ENCODE measurements at places on chromosomes 5 and 9.

DNA sequence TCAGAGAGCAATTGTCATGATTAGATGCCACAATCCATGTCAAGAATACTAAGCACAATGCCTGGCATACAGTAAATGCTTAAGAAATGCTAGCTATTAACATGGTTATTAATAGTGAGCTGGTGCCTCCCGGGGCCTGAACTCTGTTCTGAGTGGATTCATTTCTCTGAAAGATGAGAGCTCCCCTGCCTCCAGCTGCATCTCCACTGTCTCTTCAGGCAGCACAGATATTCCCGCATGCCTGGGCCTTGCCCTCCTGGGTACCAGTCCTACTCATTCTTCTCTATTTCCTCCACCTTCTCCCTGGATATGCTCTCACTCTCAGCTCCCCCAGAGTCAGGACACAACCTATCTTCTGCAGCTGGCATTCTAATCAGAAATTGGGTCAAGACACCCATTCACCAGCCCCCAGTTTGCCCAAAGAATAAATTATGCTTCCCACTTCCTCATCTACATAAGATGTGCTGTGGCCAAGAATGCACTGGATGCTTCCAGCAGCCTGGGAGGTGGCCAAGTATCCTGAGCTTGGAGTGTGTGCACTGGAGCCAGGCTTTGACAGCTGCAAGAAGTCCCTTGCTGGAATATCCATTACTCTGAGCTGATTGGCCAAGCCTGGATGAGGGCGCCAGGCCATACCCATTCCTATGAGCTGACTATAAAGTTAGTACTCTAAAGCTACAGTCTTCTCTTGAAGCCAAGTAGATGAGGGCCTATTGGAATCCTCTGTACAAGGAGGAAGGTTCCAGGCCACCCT, 669.0 kb downstream of the ACTL7B start:
- DNase-seq, result peak; percentile 67

GRCh38 chr9:16794871-16795639, 75.4 kb downstream of the BNC2 start:
- peak; percentile 94 for DNase-seq

- DNase-seq, result no peak
Measured at GRCh38 chr5:166073901-166074581, 2217.4 kb upstream of the WWC1 start.

- peak; percentile 18 for DNase-seq
Measured at GRCh38 chr9:27590651-27591050, 17.4 kb upstream of the C9orf72 start.

DNA sequence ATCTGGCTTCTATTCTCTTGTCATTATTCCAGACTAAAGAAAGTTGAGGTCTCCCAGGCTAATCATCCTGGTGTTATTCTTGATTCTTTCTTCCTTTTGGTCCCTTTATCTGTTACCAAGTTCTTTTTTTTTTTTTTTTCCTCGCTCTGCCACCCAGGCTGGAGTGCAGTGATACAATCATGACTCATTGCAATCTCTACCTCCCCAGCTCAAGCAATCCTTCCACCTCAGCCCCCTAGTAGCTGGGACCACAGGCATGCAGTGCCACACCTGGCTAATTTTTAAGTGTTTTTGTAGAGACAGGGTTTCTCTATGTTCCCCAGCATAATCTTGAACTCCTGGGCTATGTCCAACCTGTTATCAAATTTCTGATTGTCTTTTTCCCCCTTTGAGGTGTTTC, 126.6 kb upstream of the DHFR start:
- DNase-seq, result peak; percentile 46

DNA sequence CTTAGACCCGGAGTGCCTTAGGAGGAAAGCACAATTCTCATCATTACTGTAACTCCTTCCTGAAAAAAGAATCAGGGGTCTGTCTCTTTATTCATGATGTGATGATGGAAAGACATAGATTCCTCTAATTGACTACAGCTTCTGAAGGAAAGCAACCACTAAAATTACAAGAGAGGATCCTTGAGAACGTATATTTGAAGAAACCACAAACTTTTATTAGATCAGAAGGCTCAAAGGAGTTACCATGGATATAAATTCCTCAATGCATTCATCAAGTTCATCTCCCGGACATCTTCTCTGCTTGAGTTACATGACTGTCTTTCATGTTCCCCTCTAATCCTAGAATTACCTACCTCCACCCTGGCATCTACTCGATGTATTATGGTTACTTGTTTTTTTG, 104.1 kb upstream of the PAPPA start:
- peak; percentile 47 for DNase-seq

DNA sequence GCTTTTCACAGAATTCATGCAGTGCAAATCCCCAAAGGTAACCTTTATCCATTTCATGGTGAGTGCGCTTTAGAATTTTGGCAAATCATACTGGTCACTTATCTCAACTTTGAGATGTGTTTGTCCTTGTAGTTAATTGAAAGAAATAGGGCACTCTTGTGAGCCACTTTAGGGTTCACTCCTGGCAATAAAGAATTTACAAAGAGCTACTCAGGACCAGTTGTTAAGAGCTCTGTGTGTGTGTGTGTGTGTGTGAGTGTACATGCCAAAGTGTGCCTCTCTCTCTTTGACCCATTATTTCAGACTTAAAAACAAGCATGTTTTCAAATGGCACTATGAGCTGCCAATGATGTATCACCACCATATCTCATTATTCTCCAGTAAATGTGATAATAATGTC, 21.3 kb downstream of the PCA3 start:
- no peak for DNase-seq

GRCh38 chr9:6758248-6758497, 400 bp downstream of the KDM4C start:
- no peak for DNase-seq

GRCh38 chr5:125325488-125326149, 579.2 kb upstream of the ZNF608 start:
- no peak for DNase-seq

GRCh38 chr5:10704949-10705621, 55.9 kb downstream of the DAP start:
- DNase-seq, result peak; percentile 58

DNA sequence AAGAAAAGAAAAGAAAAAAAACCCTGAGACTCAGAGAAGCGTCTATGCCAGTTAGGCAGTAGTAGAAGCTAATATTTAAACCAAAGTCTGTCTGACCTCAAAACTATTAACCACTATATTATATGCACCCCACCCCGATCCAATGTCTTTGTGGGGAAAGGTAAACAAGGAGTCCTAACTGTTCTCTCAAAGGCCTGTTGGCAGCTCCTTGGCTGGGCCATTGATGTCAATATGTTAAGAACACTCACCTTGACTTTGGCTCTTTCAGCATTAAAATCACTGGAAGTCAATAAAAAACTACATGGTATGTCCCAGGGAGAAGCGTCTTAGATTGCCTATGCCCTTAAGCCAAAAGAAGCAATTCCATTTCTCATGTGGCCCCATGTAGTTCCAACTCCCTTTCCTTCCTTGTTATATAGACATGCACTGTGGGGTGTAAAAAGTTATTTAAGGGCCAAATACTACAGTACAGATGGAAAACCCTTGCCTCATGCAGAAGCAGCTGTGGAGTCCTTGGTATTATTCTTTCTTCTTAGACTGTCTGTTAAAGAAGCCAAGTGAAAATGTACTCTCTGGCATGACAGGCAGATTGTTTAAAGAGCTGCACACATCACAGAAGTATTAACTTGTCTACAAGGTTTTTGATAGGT, 308.6 kb upstream of the RPS23 start:
- no peak for DNase-seq

GRCh38 chr5:55347786-55348185, 40.0 kb downstream of the MTREX start:
- peak; percentile 22 for DNase-seq

DNA sequence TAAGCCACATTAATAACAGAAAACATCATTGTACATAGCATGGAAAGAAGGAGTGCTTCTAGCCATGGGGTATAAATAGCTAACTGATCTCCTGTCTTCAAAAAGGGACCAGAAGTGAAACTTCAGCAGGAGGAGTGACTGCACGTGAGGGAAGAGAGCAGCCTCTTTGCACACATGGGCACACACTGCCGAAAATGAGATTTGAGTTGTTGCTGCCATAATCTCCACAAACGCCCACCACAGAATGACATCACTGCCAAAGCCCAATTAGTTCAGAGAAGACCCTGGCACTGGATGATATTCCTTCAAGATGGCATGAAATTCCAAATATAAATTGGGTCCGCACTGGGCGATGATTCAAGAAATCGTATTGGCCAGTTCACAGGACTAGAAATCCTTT, 238.9 kb upstream of the NR4A3 start:
- DNase-seq, result no peak

DNA sequence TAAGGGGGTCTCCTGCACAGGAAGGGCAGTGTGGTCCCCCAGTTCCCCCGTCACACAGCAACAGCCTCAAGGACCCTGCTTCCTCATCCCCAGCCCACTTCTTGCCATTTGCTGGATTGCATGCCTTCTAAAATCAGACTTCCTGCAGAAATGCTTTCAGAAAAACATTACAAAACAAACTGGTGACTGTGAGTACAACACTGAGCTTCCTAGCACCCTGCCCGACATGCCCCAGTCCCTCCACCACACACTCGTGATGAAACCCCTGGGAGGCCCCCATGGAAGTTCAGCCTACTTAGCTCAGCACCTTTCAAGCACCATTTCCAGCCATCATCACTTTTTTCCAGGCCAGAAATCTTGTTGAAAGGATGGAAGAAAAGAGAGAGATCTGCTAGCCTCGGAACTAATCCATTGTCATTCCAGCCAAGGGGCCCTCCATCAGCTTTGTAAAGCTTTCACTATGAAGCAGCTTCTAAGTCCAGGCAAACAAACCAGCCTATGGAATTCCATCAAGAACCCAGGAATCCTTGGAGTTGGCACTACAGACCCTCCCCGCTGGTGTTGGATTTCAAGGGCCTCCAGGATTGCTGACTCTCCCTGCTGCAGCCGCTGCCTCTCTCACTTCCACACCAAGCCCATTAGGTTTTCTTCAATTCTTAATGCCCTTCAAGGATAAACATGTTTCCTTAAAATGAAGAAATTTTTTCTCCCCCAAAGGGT, 114.6 kb downstream of the C5orf15 start:
- no peak for DNase-seq

DNA sequence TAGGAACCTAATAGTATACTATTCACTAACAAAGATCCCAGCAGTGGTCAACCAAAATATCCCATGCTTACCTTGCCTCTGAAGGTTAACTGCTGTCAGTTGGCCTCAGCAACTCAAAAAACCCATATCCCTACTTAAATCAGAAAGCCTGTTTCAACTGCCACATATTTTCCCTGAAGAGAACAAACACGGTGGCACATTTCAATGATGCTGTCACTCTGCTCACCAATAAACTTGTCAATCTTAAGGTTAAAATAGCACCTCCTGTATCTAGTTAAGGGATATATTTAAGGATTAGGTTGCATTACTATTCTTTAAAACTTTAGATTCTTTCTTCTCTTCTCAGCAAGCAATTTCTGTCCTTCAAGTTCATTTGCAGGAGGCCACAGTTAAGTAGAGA, 986.9 kb downstream of the CDH18 start:
- DNase-seq, result no peak

DNA sequence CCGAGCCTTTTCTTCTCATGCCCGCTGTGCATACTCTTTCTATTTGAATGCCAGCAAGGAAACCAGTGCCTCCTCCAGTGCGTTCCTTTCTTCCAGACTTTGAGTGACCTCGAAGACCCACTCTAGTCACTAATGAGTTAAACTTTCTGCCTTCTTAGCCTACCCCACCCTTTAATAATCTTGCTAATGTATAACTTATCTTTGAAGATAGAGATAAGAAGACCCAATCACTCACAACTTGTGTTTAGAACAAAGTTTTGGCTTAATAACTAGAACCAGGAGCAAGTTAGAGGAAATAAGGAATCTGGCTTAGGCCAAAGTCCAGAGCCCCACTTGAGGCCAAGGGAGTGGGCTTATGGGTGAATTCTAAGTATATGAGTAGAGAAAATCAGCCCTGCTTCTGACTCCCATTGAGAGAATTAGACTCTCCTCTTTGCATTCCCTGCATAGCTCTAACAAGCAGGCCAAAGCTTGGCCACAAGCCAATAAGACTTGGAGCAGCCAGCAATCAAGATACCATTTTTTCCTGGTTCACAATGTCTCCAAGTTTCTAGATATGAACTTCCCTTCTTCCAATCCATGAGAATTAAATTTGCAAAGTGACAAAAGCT, 181.5 kb upstream of the PIK3R1 start:
- peak; percentile 69 for DNase-seq

DNA sequence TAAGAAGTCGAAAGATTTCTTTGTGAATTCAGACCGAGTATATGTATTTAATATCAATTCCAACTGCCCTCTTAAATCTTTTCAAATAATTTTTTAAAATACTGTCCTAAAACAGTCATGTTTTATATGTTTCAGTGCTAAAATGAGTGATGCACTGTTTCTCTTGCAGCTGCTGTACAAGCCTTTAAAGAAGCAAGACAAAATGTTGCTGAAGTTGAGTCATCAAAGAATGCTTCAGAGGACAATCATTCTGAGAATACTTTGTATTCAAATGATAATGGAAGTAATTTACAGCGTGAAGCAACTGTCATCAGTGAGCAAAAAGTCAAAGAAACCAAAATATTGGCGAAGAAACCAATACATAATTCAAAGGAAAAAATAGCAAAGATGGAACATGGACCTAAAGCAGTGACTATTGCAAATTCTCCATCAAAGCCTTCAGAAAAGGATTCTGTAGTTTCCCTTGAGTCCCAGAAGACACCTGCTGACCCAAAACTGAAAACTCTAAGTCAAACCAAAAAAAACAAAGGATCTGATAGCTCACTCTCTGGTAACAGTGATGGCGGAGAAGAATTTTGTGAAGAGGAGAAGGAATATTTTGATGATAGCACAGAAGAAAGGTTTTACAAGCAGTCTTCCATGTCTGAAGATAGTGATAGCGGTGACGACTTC, 58.0 kb downstream of the LOX start:
- peak; percentile 30 for DNase-seq

DNA sequence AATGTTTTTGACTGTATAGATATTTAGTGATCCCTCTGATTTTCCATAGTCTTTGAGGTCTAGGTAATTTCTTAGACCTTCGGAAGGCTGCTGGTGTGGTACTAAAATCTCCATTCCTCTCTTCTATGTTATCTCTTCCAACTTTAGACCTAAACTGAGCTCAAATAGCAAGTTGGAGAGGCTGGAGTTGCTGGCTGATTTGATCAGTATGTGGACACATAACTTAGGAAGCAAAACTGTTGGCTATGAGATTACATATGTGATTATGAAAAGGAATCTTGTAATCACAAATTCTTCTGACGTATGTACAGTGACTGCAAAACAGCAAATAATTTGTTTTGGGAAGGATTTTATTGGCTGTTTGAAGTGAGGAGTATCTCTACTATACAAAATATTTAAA, 2.1 kb upstream of the SMAD5 start:
- no peak for DNase-seq

Measured in fibroblast of skin of back (primary cell).